ENCODE measurements at places on chromosomes 6 and 20. TPM values are rescaled to one million over a fixed set of nuclear protein-coding genes. Genes with fewer than 3 reads are reported as not detected.

Gene SASH1
- total RNA-seq, result 99.0 TPM

Gene GRM4
- total RNA-seq, result 0.22 TPM

Gene SMLR1
- total RNA-seq, result not detected

GRCh38 chr20:33696448-33696847 lies 10.3 kb upstream of the E2F1 start:
- H3K36me3 ChIP-seq, result no peaks in the 10 kb centered on the region
- peaks cover 10% of the 10 kb centered on the region for H3K4me1 ChIP-seq
- no peak overlapping the region for H3K27ac ChIP-seq
- H3K4me3 ChIP-seq, result no peak overlapping the region
- no peaks in the 10 kb centered on the region for H3K27me3 ChIP-seq

- H3K4me3 ChIP-seq, result peak overlapping the region; percentile 11
- H3K27ac ChIP-seq, result peak overlapping the region; percentile 89
- no peaks in the 10 kb centered on the region for H3K36me3 ChIP-seq
- DNase-seq, result peak; percentile 25
- peaks cover 52% of the 10 kb centered on the region for H3K4me1 ChIP-seq
- no peaks in the 10 kb centered on the region for H3K27me3 ChIP-seq
Measured at GRCh38 chr6:139406577-139407343, 32.3 kb upstream of the CITED2 start.

- no peak overlapping the region for H3K4me3 ChIP-seq
- H3K27me3 ChIP-seq, result no peaks in the 10 kb centered on the region
- H3K4me1 ChIP-seq, result no peaks in the 10 kb centered on the region
Measured at GRCh38 chr6:140758169-140758877, 1374.4 kb upstream of the GJE1 start.

DNA sequence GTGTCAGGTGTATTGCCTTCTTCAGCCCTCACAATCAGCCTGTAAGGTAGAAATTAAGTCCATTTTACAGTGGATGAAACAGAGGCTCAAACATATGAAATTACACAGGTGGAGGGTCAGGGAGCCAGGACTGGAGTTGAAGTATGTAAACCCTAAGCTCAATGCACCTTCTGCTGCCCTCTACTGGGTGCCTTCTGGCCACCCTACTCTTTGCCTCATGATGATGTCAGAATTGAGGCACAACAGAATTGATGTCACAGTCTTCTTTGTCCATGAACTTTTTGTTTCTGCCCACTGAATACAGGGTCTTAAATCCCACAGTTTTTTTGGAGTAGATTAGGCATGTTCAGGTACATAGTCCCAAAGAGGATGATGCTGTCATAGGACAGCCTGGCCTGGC lies 400.8 kb upstream of the CHD6 start:
- H3K27ac ChIP-seq, result no peak overlapping the region
- DNase-seq, result no peak
- no peaks in the 10 kb centered on the region for H3K4me1 ChIP-seq

DNA sequence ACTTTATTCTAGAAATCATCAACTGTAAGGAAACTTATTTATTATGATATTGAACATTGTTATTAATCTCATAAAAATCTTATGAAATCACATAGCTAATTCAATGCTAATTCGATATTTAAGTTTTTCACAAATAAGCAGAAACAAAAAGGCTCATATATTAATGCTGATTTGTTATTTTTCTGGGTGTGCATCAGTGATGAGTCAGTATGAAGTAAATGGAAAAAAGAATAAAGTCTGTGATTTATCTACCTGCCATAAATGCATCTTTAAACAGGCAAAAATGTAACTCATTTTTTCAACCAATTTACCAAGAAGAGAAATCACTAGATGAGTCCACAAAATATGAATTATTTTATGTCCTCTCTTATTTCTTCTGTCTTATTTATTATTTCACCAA lies 253.5 kb downstream of the PTPRK start:
- DNase-seq, result peak; percentile 40
- no peaks in the 10 kb centered on the region for H3K27me3 ChIP-seq

DNA sequence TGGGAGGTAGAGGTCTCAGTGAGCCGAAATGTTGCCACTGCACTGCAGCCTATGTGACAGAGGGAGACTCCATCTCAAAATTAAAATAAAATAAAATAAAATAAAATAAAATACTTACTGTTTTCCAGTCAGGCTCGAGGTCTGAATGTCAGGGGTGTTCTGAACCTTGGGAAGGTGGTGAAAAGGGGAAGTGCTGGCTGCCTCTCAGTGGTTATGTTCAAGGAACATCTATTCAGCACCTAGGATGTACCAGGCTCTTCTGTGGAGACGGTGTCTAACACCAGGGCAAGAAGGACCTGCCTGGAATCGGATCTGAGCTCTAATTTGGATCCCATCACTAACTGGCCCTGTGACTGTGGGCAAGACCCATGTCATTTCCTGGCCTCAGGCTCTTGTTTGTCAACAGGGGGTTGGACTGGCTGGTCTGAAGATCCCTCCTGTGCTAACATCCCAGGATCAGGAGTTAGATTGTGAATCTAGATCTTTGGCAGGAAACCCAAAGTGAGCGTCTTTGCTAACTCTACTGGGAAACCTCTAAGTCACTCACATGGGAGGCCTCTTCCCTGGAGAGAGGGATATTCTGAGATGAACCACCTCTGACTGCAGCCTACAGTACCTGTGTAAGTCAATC lies 63.4 kb upstream of the SIRPG start:
- DNase-seq, result no peak
- H3K27me3 ChIP-seq, result no peaks in the 10 kb centered on the region
- H3K4me1 ChIP-seq, result peaks cover 32% of the 10 kb centered on the region
- H3K4me3 ChIP-seq, result no peak overlapping the region
- no peaks in the 10 kb centered on the region for H3K36me3 ChIP-seq
- no peak overlapping the region for H3K27ac ChIP-seq

DNA sequence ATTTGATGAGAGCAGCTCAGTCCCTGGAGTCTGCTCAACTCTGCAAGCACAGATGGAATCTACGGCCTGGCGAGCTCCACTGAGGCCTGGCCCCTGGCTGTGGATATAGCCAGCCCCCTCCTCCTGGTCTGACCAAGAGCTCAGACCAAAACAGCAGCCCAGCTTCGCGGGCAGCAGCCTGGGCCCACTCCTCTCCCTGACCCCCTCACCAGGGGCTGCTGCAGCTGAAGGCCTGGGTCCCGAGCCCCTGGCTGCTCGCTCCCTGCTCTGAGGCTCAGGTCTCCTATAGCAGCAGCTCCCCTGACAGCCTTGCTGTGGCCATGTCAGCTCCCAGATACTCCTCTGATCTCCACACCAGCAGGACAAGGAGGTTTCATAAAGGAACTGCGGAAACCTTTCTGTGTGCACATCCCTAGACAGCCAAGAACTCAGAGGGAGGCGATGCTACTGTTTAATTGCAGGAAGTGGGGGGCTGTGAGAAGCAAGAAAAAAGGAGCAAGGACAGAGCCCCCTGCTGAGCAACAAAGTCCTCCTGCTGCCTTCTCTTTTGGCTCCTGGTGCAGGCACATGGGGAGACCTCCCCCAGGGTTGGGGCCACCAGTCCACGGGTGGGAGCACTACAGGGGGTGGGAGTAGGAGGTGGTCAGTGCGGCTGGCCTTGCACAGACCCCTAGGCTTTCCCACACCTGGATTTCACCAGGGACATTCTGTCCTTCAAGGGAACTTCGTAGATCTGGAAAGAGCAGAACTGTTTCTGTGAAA lies 38.7 kb upstream of the CST5 start:
- no peak for DNase-seq
- no peaks in the 10 kb centered on the region for H3K36me3 ChIP-seq
- H3K27ac ChIP-seq, result no peak overlapping the region
- H3K4me3 ChIP-seq, result no peak overlapping the region

DNA sequence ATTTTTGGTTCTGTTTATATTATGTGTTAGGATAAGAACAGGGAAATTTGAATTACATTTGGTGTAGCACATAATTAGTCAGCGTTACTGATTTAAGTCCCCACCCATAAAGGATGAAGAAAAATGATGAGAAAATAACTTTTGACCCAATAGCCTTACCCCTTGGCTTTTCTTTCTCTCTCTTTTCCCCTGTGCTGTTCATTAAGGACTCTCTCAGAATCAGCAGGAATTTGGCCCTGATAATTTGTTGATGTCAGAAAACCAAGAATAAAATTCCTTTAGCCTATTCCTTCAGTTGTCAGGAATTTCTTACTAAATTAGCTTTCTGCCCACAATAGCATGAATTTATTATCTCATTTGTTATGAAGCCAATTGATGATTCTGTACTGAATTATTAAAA lies 18.5 kb downstream of the PLCB1 start:
- peaks cover 57% of the 10 kb centered on the region for H3K4me1 ChIP-seq
- DNase-seq, result peak; percentile 15
- no peak overlapping the region for H3K4me3 ChIP-seq

GRCh38 chr20:48921168-48921882 lies at the start of gene ARFGEF2:
Gene ARFGEF2, plus strand, starts transcription at chr20:48921711. Its CDS starts 179 bp downstream, at chr20:48921890.
- H3K27me3 ChIP-seq, result no peaks in the 10 kb centered on the region
- peaks cover 21% of the 10 kb centered on the region for H3K4me1 ChIP-seq
- H3K4me3 ChIP-seq, result peak within 1 kb of the TSS; percentile 92
- H3K27ac ChIP-seq, result peak within 1 kb of the TSS; percentile 93
- H3K36me3 ChIP-seq, result no peaks in the 10 kb centered on the region

GRCh38 chr6:139710556-139710955 lies 336.1 kb upstream of the CITED2 start:
- peaks cover 50% of the 10 kb centered on the region for H3K4me1 ChIP-seq
- no peak overlapping the region for H3K4me3 ChIP-seq
- H3K27me3 ChIP-seq, result no peaks in the 10 kb centered on the region
- no peaks in the 10 kb centered on the region for H3K36me3 ChIP-seq
- no peak for DNase-seq

- no peaks in the 10 kb centered on the region for H3K27me3 ChIP-seq
- H3K4me1 ChIP-seq, result no peaks in the 10 kb centered on the region
- H3K27ac ChIP-seq, result no peak overlapping the region
- no peak overlapping the region for H3K4me3 ChIP-seq
- H3K36me3 ChIP-seq, result no peaks in the 10 kb centered on the region
- peak; percentile 1 for DNase-seq
Measured at GRCh38 chr6:147642458-147642857, 134.0 kb downstream of the SAMD5 start.

GRCh38 chr20:59219211-59219610 lies 55.6 kb downstream of the ZNF831 start:
- H3K4me1 ChIP-seq, result peaks cover 5% of the 10 kb centered on the region
- DNase-seq, result no peak
- H3K27ac ChIP-seq, result no peak overlapping the region
- H3K36me3 ChIP-seq, result no peaks in the 10 kb centered on the region
- H3K4me3 ChIP-seq, result no peak overlapping the region
- peaks cover 41% of the 10 kb centered on the region for H3K27me3 ChIP-seq

- no peak for DNase-seq
- peaks cover 68% of the 10 kb centered on the region for H3K4me1 ChIP-seq
- no peak overlapping the region for H3K4me3 ChIP-seq
Measured at GRCh38 chr6:16687045-16687444, 74.2 kb downstream of the ATXN1 start.

GRCh38 chr6:4928426-4928825 lies 75.4 kb downstream of the RPP40 start:
- H3K4me3 ChIP-seq, result no peak overlapping the region
- peak; percentile 52 for DNase-seq
- peaks cover 21% of the 10 kb centered on the region for H3K4me1 ChIP-seq
- no peaks in the 10 kb centered on the region for H3K36me3 ChIP-seq
- no peaks in the 10 kb centered on the region for H3K27me3 ChIP-seq

DNA sequence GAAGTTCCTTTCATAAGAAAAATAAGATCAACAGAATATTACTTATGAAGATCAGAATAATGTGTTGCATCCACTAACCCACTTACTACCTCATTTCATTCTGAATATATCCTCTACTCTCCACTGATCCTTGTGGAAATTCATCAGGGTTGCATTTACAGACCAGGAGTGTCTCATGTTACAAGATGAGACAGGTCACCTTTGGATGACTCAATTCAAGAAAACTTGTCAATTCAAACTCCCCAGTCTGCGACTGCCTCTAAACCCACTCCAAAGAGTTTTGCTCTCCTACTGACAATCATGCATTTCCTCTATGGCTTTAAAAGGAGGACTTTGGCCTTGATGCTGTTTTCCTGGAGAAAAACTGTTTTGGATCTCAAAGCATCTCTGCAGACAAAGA lies 68.4 kb downstream of the ID4 start:
- H3K4me1 ChIP-seq, result no peaks in the 10 kb centered on the region
- H3K36me3 ChIP-seq, result no peaks in the 10 kb centered on the region
- no peak overlapping the region for H3K4me3 ChIP-seq
- no peak overlapping the region for H3K27ac ChIP-seq
- DNase-seq, result no peak
- no peaks in the 10 kb centered on the region for H3K27me3 ChIP-seq

DNA sequence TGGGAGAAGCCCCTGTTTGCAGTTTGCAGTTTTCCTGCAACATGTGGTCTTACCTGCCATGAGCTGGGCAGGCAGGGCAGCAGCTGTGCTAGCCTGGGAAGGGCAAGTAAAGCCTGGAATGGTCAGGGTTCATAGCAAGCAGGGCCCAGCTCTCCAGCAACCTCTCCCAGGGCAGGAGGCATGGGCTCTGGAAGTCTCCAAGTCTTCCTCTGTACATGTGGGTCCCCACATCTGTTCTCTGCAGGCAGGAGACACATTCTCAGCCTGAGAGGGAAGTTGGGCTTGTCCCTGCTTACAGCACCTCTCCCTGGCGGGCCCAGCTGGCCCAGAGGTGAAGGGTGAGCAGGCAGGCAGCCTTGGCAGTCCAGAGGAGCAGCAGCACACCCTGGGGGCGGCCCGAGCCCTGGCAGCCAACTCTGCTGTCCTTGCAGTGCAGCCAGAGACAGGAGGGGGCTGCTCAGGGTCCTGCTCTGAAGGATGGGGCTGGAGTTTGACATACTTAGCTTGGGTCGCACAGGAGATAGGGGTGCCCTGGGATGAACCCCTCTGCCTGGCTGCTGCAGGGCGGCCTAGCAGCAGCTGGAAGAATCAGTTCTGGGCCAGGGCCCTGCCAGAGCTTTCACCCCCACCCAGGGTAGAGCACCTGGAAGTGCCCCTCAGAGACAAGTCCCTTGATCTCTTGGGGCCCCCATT lies 176.0 kb downstream of the MRPL14 start:
- no peaks in the 10 kb centered on the region for H3K27me3 ChIP-seq
- H3K27ac ChIP-seq, result no peak overlapping the region
- H3K4me1 ChIP-seq, result 0 out of 2 replicates have a peak, but pooled peaks cover 6% of the 10 kb centered on the region
- no peak overlapping the region for H3K4me3 ChIP-seq

DNA sequence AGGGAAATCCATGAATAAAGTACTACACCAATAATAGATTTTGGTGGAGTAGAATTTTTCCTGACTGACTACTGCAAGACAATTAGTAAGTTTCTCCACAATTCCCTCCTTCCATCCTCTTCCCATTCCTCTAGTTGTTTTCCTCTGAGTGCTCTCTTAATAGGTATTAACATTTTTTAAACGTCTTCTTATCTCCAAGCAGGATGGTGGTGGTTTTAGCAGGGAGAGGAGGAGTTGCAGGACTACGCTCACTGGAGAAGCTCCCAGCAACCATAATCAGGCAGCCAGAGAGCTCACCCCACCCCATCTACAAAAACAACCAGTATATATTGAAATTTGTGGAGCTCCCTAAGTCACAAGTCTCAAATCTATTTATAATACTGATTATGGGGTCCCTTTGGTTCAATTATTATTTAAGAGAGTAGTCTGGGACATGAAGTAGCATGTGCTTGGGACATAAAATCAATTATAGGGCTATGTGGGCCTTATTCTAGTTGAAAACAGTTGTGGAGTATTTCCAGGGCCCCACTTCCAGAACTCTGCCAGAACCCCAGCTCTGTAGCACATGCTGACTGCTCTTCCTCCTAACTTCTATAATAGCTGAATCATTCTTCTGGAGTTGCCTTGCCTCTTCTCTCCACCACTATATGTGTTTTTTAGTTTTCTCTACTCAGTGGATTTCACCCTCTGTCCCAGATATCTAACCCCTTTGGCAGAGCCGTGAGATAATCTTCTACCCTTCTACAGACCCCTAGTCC lies 49.8 kb downstream of the MYB start:
- no peaks in the 10 kb centered on the region for H3K27me3 ChIP-seq
- H3K27ac ChIP-seq, result 0 out of 2 replicates have a peak overlapping the region, but pooled peaks have one; percentile 2
- no peaks in the 10 kb centered on the region for H3K36me3 ChIP-seq
- DNase-seq, result peak; percentile 46
- no peak overlapping the region for H3K4me3 ChIP-seq

Data from GM23248 (cell line).